Fibroblast of gingiva (primary cell): ENCODE measurements at places on chromosomes 1 and 21.

- DNase-seq, result no peak
Observed at GRCh38 chr1:10679496-10680220, 116.8 kb downstream of the CASZ1 start.

DNA sequence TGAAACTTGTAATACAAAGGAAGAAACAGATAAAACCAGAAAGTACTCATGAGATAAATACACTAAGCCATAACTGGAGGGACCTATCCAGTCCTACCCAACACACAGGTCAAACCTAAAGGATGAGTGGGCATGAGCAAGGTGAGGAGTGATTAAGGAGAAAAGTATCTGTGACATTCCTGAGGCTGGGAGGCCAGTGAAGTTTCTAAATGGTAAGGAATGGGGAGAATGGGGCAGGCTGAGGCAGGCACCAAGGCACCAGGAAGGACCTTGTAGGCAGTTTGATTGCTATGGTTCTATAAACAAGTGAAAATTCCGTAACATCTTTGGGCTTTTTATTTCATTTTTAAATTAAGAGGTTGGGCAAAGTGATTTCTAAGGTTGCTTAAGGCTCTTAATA lies 10.4 kb downstream of the DDX59 start:
- no peak for DNase-seq

DNA sequence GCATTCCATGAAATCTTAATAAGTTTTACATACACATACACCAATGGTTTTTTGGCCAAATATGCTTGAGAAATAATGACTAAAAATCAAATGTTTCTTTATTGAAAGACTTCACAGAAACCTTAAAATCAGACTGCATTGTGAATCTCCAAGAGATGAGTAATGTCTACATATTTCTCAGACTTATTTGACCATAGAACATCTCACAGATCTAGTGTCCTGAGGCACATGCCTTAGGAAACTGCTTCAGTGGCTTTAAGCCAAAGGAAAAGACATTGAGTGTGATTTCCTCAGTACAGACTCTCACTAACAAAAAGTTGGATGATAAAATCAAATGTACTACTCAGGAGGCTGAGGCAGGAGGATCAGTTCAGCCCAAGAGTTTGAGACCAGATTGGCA lies 6.2 kb upstream of the C1orf105 start:
- DNase-seq, result peak; percentile 23

GRCh38 chr1:162570718-162571117 lies 9.2 kb downstream of the UAP1 start:
- no peak for DNase-seq
